GM03348 (cell line): ENCODE measurements at places on chromosomes 6 and 20.

- DNase-seq, result no peak
These were observed 175.4 kb downstream of the IBTK start for GRCh38 chr6:82072121-82072521.

- DNase-seq, result no peak
These were observed 125.6 kb downstream of the BANF2 start for GRCh38 chr20:17825252-17825959.

DNA sequence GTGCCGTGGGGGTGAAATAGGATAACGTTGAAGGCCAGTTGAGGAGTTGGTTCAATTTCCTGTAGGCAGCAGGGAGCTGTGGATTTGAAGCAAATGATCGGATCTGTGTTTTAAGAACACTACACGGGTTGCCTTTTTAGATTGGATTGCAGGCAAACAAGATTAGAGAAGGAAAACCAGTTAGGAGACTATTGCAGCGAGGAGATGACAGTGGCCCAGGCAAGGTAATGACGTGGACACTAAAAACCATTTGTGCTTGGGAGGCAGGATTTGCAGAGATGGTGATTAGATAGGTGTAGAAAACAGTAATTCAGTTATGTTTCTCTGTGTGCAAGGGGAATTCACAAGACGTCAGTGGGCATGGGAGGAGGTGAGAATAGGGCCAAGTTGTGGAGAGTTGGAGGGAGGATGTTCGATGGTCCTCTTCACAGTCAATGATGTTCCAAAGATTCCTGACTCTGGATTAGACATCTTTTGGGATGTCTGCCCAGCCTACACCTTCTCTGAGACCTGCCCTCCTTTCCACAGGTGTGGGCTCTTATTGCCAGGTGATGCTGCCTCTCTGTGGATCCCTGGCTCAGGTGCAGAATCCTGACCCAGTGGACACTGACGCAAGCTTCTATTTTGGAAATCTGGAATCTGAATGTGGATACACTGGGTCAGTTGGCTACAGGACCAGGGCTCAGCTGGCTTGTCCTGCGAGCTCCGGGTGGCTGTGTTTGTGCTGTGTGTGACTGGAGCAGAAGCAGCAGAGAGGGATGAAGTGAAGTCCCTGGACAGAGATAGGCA lies 54.2 kb downstream of the TFAP2C start:
- DNase-seq, result no peak

DNA sequence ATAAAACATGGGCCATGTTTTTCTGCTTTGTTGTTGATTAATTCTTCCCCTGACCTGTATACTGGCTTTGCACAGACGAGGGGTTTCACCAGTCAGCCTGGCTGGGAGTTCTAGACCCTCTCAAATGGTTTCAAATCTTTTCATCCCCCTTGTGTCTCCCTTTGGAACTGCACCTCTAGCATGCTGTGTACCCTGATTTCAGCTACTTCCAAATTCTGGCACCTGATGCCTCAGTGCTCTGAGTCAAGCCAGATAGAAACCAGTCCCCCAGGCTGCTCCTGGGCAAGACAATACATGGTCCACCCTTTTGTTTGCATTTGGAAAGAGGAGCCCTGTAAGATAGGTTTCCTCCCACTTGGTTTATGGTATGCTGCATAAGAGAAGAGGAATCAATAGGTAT lies 290.2 kb downstream of the BTBD3 start:
- peak; percentile 35 for DNase-seq

- no peak for DNase-seq
These were observed 52.1 kb downstream of the DEK start for GRCh38 chr6:18212231-18212630.

DNA sequence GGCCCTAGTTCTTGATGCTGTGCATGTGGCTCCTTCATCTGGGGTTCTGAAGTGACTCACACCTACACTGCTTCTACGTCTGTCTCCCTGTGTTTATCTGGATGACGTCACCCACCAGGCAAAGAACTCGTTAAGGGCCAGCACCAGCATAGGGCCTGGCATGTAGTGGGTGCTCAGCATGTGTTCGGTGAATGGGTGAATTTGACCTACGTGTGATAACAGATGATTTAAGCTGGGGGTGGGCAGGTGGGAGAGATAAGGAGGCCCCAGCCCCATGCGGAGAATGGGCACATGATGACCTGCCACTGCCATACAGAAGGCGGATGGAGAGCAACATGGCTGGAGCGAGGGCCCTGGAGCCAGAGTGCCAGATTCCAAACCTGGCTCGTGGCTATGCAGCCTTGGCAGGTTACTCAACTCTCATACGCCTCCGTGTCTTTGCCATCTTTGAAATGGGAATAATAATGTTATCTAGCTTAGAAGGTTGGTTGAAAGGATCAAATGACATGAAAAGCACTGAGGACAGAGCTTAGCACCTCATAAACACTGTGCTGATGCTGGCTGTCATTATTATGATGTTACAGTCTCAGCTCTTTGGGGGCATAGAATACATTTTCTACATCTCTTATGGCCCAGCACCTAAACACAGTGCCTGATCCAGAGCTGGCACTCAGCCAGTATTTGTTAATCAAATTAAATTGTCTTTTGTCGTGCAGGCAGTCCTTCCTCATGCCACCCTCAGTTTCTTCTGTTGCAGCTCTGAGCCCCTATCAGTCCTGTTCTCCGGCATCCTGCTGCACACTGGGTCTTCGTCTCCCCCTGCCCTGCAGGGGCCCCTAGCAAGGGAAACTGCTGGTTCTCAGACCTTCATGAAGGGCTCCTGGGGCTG lies 39.6 kb downstream of the VEGFA start:
- DNase-seq, result no peak

DNA sequence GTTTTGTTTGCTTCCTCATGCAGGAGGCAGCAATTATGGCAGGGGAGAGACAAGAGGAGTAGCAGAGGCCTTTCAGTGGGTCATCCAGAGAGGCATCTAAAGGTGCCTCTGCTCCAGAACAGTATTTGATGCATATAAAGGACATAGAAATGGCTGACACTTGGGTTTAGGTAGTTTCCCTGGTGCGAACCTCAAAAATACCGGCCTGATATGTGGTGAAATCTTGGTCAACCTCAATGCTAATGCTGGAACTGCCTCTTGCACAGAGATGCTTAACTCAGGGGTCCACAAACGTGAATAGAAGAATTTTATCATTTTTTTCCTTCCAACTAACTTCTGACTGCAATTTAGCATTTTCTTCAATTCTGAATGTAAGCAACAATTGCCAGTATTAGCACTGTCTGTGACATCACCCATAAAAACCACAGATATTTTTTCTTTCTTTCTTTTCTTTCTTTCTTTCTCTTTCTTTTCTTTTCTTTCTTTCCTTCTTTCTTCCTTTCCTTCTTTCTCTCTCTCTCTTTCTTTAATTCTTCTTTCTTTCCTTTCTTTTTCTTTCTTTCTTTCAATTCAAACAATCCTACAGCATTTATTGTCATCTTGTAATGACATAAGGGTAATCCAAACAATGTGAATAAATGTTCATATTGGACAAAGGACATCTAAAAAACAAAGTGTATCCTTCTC lies 180.0 kb upstream of the UST start:
- DNase-seq, result no peak

GRCh38 chr6:68636666-68637065 lies 1.6 kb downstream of the ADGRB3 start:
- DNase-seq, result no peak

DNA sequence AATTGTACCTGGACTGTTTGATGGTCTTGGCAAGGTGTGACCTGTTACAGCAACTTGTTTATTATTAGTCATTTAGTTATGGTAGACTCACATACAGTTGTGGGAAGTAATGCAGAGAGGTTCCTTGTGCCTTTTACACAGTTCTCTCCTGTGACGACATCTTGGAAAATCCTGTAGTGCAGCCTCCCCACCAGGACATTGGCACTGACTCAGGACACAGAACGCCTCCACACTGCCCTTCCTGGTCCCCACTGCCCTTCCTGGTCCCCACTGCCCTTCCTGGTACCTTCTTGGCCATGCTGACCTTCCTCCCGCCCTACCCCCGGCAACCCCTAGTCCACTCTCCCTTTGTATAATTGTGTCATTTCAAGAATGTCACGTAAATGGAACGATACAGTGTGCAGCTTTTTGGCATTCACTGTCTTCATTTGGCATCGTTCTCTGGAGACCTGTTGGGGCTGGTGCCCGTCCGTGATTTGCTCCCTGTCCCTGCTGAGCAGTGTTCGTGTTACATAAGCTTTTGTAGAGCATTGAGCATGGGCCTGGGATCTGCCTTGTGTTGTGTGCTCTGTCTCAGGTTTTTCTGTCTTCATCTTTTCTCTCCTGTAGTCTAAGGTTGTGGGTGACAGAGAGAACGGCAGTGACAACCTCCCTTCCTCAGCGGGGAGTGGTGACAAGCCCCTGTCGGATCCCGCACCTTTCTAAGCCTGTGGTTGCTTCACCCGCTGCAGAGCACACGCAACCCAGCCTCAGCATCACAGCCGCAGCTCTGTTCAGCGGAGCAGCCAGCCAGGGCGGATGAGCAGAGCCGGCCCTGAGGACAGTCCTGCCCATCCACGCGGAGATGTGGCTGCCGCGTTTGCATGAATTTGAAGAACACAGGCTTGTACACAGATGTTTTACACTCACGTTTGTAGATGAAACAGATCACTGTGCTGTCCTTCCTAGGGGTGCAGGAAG lies 5.4 kb upstream of the DNAJC5 start:
- no peak for DNase-seq

DNA sequence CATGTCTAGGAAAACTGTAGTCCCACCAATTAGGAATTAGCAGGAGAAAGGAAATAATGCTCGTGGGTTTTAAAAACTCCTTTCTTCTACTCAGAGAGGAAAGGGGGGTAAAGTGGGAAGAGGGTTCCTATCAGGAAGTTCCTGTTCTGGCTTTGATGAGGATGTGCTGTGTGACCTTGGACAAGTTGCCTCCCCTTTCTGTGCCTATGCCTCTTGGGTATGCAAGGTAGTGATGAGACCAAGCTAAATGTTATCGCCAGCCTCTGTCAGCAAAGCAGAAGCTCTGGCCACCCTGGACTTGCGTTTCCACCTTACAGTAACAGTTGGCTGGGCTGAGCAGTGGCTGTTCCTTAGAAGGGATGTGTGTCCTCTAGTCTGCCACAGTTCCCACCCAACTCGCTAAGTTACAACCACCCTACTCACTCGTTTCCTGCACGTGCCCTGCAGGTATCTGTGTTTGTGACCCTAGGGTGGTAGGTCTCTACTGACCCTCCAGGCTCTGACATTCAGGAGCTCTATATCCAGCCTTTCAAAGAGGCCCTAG lies 110.0 kb downstream of the PREX1 start:
- no peak for DNase-seq

GRCh38 chr6:95593025-95593424 lies 15.7 kb downstream of the MANEA start:
- no peak for DNase-seq

GRCh38 chr6:24107294-24107693 lies 18.7 kb upstream of the NRSN1 start:
- no peak for DNase-seq

DNA sequence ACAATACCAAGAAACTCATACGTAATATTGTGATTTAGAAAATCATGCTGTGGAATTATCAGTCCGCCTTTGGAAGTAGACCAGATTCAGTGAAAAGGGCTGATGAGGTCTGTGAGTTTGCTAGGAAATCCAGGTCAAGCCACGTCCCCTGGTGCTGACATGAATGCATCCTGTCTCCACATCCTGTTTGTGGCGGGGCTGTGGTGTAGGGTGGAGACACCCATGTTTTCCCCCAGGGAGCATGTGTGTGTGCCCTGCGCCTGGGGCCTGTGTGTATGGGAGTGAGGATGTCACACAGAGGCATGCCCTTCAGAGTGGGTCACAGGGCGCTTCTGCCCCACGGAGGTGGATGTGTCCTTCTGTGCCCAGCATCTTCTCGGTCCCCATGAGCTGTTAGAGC lies 109.1 kb downstream of the SASH1 start:
- DNase-seq, result no peak
